D721Med (cell line): ENCODE measurements at places on chromosomes 1 and 21.

DNA sequence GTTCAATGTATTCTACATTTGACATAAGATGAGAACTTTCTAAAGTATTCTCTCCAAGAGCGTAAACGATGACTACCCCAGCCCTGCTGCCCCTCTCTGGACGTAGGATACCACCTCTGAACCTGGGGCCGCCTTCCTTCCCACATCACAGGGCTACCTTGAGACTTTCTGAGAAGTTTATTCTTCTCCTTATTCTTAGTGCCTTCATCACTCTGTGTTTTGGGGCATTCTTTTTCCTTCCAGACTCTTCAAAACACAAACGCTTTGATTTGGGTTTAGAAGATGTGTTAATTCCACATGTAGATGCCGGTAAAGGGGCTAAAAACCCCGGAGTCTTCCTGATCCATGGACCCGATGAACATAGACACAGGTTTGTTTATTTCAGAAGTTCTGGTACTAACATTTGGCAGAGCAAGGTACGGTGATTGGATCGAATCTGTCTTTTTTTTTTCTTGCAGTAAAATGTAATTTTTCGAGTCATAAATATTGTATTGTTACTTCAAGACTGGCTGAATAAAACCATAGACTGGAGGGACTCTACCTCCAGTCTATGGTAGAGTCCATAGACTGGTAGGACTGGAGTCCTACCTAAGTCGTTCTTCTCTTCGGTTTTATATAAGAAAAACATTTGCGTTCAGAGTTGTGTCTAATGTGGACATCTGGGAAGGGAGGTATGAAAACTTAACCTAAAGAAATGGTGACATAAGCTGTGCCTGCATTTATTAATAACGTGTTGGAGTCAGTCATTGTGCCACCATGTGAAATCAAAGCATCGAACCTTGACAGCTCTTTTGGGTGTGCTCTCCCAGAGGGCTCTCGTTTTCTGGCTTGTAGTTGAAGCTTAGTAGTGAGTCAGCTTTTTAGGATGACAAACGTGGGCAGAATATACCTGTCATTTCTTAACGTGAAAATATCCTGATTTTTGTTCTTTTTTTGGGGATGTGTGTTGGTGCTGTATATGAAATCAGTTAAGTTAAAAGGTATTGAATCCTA lies 1.2 kb downstream of the MAN1A2 start:
- DNase-seq, result no peak

DNA sequence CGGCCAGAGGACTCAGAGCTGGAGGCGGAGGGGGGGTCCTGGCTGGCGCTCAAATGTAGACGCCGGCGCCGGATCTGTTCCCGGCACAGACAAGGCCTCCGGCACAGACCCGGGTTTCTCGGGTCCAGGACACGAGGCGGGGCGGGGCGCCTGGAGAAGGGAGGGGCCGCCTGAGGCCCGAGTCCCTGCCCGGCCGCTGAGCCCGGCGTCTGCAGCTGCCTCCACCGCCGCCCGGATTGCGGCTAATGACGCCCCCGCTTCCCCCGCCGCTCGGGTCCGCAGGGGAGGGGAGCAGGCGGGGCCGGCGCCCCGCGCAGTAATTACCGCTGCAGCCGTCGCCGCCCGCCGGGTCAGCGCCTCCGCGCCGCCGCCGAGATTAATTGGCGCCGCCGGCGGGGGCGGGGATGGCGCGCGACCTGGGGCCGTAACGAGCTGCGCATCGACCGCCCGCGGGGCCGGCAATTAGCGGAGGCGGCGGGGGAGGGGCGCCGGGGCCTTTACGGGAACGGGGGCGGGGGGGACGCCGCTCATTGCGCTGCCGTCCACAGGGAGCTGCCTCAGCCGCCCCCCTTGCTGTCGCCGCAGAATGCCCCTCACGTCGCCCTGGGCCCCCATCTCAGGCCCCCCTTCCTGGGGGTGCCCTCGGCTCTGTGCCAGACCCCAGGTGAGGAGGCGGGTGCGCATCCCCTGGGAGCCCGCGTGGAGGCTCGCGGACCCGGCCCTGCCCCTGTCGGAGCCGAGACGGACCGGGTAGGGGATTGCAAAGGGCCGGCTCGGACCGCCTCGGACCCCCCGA lies 17.3 kb downstream of the NOC2L start:
- no peak for DNase-seq

GRCh38 chr1:12618965-12619791 lies 1.2 kb upstream of the DHRS3 start:
- no peak for DNase-seq

DNA sequence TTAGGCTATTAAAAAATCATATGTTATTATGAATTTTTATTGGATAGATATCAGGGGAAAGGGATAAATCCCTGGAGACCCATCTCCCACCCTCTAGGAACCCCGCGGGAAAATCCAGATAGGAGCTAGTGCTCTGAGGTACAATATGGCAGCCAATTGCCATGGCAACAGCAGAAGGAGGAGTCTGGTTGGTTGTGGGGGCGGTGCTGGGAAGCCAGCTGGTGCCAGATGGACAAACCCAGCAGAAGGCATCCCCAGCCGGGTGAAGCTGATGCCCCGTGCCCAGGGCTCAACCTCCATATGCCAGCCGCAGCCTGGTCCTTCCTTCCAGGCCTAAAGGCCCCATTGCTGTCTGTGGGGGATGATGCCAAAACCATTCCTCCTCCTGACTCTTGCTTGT lies 38.3 kb downstream of the RHBG start:
- DNase-seq, result no peak

DNA sequence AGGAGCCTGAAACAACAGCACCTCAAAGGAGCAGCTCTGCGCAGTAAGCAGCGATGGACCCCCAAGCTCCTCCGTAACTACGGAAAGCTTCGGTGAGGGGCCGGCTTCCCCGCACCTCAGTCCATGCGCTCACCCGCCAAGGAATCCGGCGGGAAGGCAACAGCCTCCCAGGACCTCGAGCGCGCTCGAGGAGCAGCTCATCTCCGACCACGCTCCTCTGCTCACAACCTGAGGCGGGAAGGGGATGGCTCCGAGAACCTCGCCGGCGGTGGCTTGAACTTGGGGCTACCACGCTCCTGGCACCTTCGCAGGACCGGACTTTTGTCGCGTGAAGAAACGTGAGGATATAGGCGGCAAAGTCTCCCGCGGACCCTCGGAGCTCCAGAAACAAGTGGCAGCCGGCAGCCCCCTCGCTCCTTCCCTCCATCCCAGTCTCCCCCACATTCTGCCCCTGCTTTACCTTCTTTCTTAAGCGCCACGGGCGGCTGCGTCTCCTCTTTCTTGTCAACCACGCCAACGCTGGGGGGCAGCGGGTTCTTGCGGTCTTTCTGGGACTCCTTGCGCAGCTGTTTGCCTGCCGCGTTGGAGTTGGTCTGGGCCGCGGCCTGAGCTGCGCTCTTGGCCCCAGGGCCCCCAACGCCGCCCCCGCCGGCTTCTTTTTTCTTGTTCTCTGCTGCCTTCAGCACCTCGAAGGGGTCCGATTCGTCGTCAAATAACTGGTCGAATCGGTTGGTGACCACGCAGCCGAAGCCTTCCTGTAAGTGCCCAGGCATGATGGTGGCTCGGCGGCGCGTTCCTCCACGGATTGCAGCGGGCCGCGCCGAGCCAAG lies 459 bp downstream of the SERBP1 start:
- no peak for DNase-seq

GRCh38 chr1:60757485-60757884 lies 324.9 kb upstream of the NFIA start:
- DNase-seq, result no peak
